ENCODE measurements at places on chromosomes 5 and 9. TPM values are rescaled to one million over a fixed set of nuclear protein-coding genes. Genes with fewer than 3 reads are reported as not detected.
A peak's percentile ranks its signal among the peaks of the same experiment; 100 is the strongest.

Gene GPX8
- not detected for total RNA-seq

DNA sequence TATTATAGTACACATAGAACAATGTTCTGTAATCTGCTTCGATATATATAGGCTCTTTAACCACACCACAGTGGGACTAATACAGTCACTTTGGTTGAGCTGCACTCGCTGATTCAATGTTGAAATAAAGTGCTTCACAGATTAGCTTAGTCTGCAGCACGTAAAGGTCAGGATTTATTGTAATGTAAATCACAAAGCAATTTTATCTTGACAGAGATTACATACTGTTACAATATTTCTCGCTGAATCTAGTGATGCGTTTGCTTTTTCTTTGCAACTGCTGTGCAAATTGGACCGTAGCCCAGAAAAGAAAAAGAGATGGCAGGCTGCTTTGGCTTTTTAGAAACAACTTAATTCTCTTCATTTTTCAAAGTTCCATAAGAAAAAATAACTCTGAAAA lies 52.9 kb downstream of the CETN3 start:
- H3K27ac ChIP-seq = no peak overlapping the region
- DNase-seq = no peak
- no peaks in the 10 kb centered on the region for H3K4me1 ChIP-seq
- no peak overlapping the region for H3K4me3 ChIP-seq

- no peak for DNase-seq
- H3K36me3 ChIP-seq = peaks cover 30% of the 10 kb centered on the region
- H3K27me3 ChIP-seq = no peaks in the 10 kb centered on the region
Measured at GRCh38 chr9:78239506-78239905, 3.6 kb downstream of the CEP78 start.

Gene SLC6A18
- not detected for total RNA-seq

GRCh38 chr5:156386976-156387375 lies 60.0 kb downstream of the SGCD start:
- no peak overlapping the region for H3K27ac ChIP-seq
- no peaks in the 10 kb centered on the region for H3K4me1 ChIP-seq
- H3K36me3 ChIP-seq = no peaks in the 10 kb centered on the region

DNA sequence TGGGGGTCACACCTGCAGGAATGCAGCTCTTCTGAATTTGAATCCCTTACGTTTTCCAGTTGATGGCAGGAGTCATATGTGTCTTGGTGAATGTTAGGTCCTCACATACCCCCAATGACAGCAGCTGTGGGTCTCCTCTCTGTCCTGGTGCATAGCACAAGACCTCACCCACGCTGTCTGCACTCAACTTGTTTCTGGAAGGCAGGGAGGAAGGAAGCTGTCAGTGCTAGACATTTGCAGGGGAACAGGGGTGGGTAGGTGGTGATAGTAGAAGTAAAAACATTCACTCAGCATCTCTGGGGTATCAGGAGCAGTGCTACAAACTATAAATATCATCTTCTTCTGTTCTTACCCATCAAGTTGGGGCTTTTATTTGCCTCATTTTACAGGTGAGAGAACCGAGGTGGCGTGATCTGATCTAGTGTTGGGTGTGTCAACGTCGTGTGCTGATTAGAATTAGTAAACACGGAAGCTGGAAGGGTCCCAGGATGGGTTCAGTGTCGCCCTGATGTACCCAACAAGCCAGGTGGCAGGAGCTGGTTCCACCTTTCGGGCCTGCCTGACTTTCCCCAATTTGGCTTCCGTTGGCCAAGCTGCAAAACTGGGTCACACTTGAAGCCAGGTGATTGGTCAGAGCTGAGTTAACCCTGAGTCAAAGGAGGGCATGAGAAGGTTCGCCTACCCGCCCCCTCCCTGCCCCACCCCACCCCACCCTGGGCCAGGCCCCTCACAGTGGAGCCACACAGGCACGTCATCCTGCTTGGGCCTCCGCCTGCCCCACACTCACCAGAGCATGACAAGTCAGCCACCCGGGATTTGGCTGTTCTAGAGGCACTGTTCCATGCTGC lies 15.8 kb downstream of the ERGIC1 start:
- peak overlapping the region; percentile 64 for H3K27ac ChIP-seq
- H3K4me3 ChIP-seq = no peak overlapping the region
- peaks cover 54% of the 10 kb centered on the region for H3K4me1 ChIP-seq
- H3K36me3 ChIP-seq = no peaks in the 10 kb centered on the region

DNA sequence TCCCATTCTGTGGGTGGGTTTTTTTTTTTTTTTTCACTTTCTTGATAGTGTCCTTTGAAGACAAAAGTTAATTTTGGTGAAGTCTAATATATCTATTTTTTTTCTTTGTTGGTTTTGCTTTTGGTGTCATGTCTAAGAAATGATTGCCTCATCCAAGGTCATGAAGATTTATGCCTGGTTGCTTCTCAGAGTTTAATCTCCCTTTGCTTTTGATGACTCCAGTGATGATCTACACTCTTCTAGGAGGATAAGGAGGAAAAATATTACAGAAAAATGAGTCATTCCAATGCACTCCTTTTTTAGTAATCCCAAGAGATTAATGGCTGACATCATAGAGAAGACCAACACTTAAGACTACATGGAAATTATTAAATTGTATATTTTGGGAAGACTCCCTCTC lies 79.7 kb upstream of the ICE1 start:
- H3K36me3 ChIP-seq = no peaks in the 10 kb centered on the region
- no peaks in the 10 kb centered on the region for H3K27me3 ChIP-seq
- no peak overlapping the region for H3K4me3 ChIP-seq
- no peak overlapping the region for H3K27ac ChIP-seq
- no peak for DNase-seq

DNA sequence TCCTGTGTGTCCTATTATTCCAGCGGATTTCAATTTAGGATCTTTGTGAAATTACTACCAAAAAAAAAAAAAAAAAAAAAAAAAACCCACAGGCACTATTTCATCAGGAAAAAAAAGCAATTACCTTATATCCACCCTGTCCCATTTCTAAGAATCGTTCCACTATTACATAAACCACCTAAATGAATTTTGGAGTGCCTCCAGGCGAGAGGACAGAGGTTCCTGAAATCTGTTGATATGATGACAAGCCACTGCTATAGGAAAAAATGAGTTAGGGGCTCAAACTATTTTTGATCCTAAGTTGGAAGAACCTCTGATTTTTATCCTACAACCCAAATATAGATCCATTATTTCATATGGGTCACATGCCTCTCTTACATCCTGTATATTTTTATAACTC lies 177.9 kb downstream of the GNAQ start:
- H3K27ac ChIP-seq = no peak overlapping the region
- peaks cover 21% of the 10 kb centered on the region for H3K4me1 ChIP-seq
- no peak overlapping the region for H3K4me3 ChIP-seq
- DNase-seq = no peak

Gene UGT3A1
- total RNA-seq = not detected

GRCh38 chr5:133773247-133774202 lies 161.2 kb upstream of the FSTL4 start:
- H3K4me3 ChIP-seq = no peak overlapping the region
- no peaks in the 10 kb centered on the region for H3K4me1 ChIP-seq
- DNase-seq = no peak
- no peaks in the 10 kb centered on the region for H3K36me3 ChIP-seq

All from activated naive CD8-positive, alpha-beta T cell treated with anti-CD3 and anti-CD28 coated beads for 36 hours (primary cell).